AG08396 (cell line): ENCODE measurements at places on chromosomes 12 and 14.
A peak's percentile ranks its signal among the peaks of the same experiment; 100 is the strongest.

DNA sequence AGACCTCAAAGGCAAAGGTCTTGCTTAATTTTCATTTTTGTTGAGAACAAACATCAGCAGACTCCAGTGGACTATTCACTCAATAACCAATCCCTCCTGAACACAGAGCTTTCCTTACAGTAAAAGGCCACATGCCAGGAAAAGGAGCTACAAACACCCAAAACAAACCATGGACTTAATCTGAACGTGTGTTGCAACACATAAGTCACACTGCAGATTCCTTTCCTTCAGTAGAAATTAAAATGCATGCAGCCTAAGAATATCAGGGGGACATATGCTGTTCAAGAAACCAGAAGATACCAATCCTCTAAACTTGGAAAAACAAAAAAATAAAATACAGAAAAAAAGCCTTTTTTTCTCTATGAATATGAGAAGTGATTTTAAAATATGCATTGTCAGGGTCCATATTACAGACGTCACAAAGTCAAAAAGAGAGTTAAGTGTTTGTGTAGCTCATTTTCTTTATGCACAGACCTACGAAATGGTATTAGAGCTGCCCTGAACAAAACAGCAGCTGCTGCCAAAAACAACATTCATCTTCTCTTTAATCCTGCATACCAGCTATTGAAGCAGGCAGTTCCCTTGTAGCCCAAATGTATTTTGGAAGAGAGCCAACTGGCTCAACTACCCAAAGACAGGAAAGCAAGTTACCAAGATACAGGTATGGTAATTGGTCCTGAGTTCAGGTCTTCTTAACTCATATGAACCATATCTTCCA is 26.2 kb downstream of the KITLG start:
- no peak for DNase-seq

DNA sequence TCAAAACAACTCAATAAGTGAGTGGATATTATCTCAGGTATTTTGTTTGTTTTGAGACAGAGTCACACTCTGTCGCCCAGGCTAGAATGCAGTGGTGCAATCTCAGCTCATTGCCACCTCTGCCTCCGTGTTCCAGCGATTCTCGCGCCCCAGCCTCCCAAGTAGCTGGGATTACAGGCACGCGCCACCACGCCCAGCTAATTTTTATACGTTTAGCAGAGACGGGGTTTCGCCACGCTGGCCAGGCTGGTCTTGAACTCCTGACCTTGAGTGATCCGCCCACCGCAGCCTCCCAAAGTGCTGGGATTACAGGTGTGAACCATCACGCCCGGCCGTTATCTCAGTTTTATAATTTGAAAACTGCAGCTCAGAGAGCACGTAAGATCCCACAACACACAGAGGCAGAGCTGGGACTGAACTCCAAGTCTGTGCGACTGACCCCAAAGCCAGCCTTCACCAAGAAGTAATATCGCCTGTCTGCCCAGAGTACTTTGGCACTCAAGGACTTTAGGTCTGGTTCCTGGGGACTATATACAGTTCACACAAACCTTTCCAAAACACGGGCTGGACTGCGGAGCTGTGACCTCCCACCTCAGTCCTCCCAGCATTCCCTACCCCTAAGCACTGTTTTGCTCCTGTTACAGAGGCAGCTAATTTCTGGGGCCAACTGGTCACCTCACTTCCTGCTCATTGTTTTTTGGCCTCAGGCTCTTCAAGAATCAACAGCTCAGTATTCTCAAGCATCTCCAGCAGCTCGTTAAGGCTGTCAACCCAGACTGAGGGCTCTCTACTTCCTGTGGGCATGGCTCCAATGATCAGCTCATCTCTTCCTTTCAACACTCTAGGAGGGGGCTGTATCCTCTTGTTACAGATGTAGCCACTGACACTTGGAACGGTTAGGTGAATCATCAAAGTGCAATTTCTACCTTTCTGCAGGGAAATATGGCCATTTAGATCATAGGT is 22.5 kb downstream of the TESC start:
- no peak for DNase-seq

- DNase-seq = no peak
Observed at GRCh38 chr12:70068743-70069142, 174.5 kb upstream of the CNOT2 start.

- DNase-seq = peak; percentile 71
Observed at GRCh38 chr12:52415870-52416750, 10.0 kb upstream of the KRT82 start.

DNA sequence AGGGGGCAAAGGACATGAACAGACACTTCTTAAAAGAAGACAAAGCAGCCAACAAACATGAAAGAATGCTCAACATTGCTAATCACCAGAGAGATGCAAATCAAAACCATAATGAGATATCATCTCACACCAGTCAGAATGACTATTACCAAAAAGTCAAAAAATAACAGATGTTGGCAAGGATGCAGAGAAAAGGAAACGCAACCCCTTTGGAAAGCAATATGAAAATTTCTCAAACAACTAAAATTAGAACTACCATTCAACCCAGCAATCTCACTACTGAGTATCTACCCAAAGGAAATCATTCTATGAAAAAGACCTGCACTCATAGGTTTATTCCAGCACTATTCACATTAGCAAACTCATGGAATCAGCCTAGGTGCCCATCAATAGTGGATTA is 25.6 kb downstream of the MDM1 start:
- no peak for DNase-seq

DNA sequence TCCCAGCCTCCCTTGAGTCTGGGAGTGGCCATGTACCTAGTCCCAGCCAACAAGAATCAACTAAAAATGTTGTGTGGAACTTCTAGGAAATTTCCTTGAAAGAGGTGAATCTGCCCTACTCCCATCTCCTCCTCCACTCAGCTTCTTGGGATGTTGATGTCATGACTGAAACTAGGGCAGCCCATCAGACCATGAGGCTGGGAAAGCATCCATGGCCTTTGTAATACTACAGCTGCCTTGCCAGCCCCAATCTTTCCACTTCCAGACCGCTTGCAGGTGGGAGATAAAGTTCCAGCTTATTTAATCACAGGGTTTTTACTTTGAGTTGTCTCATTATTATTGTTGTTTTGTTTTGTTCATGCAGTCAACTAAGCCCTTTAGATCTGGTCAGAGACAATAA is 170.3 kb upstream of the LMNTD1 start:
- DNase-seq = no peak

DNA sequence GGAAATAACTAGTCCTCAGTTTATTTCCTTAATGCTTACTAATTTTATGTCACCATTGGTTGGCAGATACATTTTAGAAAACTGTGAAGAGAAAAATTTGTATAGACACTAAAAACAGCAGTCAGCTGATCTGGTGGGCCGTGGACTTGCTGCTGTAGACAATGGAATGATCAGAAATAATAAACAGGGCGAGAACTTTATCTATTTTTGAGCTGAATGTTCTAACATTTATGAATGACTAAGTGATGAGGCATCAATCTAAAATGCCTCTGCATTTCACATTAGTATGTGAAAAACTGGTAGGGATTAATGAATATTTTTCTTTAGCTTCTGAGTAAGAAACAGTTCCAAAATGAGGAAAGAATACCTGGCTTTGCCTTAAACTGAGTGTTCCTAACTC is 24.8 kb upstream of the PKP2 start:
- no peak for DNase-seq

- no peak for DNase-seq
Observed at GRCh38 chr12:1618489-1618888, 10.5 kb upstream of the WNT5B start.
